ENCODE measurements at places on chromosomes 12 and 14.

GRCh38 chr14:73633116-73634010 is 11.4 kb upstream of the DNAL1 start:
- peak; percentile 76 for DNase-seq

- DNase-seq: peak; percentile 98
These were observed 1.7 kb downstream of the TPCN1 start for GRCh38 chr12:113222730-113223531.

DNA sequence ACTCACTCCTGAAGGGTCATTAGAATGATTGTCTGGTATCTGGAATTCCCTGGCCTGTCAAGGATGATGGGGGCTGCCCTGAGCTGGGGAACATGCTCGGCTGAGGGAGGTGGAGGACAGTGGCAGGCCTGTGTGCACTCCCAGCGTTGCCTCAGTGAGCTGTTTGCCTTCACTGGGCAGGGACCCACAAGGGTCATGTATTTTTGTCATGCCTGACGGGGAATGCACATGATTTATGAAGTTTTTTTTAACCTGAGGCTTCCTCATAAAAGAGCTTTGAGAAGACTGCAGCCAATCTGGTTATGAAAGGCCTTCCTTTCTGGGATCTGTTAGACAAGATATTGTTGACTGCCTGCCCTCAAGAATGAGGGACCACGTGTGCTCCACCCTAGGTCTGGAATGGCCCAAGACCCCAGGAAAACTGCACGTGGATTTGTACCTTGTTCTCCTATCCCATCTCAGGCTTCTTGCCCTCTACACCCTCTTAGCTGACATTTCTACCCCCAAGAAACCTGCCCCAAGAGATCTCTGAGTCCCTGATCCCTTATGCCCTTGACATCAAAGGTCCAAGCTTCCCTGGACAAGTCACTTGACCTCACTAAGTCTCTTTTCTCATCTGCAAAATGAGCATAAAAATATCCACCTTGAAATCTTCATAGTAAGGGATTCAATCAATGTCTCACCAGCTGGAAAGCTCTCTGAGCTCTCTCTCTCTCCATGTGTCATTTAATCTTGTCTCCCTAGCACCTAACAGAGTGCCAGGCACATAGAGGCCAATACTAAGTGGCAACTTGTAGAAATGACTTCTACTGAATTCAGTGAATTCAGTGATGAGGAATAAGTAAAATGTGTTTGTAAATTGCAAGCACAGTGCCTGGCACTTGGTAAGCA is 24.5 kb upstream of the COL2A1 start:
- no peak for DNase-seq

DNA sequence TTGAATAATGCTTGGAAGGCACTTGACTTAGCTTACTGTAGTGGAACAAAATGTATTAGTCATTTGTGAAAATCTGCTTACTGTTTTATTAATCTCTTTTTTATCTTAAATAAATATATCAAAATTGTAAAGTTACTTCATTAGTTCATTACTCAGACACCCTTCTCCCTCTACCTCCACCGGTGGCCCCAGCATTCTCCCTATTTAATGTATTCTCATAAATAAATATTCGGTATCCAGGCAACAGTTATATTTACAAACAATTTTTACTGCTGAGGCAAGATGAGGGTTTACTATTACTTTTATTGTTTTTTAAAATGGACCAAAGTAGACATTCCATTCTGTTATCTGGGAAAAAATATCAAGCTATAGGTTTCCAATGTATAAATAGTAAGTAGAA is 19.6 kb upstream of the ALX1 start:
- DNase-seq: peak; percentile 9

DNA sequence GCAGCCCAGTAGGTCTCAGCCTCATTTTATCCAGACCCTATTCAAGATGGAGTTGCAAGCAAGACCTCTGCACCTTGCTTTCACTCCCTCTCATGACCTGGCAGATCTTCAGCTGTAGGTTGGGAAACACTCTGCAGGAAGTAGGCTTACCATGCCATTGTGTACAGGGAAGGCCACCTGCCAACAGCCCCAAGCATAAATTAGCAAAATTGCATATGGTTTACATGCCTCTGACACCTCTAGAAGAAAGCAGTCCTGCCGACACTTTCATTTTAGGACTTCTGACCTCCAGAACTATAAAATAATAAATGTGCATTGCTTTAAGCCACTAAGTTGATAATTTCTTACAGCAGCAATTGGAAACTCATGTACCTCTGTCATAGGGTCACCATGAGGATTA is 96.9 kb downstream of the SLC15A4 start:
- DNase-seq: no peak

DNA sequence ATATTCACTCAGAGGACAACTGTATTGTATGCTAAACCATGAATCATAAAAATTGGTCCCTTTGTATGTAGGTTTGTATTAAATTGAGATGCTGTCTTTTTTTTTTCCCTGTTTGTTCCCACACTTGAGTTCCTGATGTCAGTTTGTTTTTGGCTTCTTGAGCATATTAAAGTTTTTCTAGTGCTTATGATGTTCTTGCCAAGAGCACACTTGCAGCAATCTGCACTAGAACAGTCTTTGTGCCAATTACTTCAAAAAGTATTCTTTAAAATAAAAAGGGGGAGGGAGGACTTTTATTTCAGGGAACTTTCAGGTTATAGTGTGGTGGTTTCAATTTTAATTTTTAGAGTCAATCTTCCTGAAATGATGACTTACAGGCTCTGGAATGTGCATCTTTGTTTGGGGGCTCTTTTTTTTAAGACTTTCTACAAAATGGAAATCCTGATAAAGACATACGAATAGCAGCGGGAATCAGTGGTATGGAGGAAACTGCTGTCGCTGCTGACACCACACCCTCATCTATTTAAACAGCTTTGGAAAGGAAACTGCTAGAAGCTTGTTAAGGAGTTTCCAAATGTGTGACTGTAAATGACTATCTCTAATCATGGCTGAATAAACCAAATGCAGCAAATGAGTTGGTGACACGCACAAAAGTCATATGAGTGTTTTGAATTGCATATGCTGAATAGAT is 188.6 kb downstream of the EGLN3 start:
- DNase-seq: no peak

GRCh38 chr14:35287431-35288013 is 4.7 kb upstream of the PSMA6 start:
- DNase-seq: no peak

- DNase-seq: peak; percentile 53
These were observed 6.3 kb upstream of the LTBP2 start for GRCh38 chr14:74618078-74618952.

DNA sequence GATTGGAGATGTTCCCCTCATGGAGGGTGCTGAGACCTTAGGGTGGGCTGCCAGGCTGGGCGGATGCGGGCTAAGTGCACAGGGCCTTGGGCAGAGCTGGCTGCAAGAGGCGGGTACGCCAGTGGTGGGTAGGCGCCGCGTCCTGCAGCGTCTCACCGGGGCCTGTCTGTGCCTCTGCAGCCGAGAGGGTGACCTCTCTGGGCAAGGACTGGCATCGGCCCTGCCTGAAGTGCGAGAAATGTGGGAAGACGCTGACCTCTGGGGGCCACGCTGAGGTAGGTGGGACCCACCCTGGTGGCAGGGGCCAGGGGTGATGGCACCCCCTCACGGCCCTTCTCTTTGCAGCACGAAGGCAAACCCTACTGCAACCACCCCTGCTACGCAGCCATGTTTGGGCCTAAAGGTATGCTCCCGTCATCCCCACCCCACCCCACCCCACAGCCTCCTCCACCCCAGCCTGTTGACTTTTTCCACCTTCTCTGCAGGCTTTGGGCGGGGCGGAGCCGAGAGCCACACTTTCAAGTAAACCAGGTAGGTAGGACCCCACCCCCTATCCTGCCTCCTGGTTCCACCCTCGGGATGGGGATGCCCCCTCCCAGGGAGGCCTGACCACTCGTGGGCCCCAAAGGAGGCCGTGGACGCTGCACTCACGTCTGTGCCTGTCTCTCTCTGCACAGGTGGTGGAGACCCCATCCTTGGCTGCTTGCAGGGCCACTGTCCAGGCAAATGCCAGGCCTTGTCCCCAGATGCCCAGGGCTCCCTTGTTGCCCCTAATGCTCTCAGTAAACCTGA is 1.5 kb downstream of the CRIP1 start:
- no peak for DNase-seq

- DNase-seq: no peak
These were observed 18.6 kb downstream of the CSRP2 start for GRCh38 chr12:76860256-76860655.

DNA sequence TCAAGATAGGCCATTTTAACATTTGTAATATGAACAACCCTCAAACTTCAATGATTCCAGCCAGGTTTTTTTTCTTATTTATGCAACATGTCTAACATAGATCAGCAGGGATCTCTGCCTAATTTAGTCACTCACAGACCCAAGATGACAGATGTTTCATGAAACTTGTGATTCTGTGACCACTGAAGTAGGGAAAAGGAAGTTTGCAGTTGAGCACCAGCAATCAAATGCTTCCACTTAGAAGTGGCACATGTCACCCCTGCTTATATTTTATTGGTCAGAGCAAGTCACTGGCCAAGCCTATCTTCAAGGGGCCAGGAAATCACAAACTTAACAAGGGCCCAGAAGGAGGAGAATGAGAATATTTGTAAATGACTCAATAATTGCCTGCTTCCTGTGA is 150.6 kb downstream of the BCAT1 start:
- no peak for DNase-seq

DNA sequence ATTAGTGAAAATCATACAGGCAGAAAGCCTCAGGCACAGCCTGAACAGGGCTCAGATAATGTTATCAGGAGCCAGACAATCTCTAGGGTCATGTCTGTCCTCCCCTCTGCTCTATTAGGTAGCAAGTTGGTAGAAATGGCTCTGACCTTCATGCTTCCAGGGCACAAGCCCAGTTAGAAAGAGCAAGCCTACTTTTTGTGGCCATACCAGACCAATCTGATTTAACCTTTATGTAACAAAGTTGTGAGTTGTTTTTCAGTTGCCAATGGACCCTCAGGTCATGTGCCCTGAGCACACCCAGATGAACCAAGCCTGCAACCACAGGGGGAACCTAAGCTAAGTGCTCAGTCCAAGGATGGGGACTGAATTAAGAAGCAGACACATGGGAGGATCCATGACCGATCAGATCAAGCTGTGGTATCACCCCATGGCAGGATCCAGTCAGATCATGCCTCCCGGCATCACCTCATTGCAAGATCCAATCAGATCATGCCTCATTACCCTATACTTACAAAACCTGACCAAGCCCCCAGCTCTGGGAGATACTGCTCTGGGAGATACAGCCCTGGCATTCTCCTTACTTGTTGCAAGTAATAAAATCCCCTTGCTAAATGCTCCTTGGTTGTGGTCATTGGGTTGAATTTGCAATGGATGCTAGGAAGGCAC is 18.8 kb upstream of the HIGD1C start:
- DNase-seq: no peak

DNA sequence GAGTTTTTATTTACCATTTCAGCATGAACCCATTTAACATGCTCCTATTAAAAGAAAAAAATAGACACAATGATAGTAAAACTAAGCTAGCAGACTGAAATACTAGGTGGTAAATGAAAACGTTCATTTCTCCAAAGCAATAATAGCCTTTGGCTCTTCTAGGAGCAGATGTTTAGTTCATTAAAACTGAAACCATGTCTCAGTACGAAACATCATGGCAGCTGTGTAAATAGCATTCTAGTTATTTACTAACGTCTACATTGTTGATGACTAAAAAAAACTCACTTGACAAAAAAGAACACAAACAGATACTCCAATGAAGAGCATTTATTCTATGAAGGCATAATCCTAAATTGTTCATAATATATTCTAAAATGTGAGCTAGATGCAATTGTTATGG is 17.9 kb downstream of the RECQL start:
- peak; percentile 96 for DNase-seq

DNA sequence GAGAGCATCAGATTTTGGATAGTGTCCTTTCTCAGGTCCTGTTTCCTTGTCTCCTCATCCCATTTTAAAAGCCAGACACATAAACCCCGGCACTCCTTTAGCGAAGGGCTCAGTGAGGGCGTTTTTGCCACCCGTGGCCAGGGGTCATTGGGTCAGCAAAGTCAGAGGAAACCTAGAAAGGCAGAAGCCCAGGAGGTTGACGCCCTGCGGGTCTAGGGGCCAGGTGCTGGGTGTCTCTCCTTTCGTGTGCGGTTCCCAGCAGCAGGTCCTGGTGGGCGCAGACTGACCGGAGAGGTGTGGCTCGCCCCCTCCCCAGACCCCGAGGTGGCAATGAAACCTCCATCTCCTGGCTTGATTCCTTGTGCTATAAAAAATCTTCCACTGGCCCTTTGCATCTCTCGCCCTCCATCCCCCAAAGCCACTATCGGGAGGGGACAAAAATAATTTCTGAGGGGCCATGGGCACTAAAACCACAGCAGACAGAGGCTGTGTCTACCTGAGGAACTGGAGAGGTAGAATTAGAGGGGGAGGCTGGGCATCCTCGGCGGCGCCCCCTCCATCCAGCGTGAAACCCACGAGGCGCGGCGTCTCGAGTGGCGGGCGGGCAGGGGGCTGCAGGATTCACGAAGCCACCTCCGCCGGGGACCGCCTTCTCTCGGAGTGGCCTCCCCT is 858 bp upstream of the FRMD6 start:
- peak; percentile 55 for DNase-seq

GRCh38 chr14:37816135-37816534 is 220.7 kb downstream of the TTC6 start:
- no peak for DNase-seq

DNA sequence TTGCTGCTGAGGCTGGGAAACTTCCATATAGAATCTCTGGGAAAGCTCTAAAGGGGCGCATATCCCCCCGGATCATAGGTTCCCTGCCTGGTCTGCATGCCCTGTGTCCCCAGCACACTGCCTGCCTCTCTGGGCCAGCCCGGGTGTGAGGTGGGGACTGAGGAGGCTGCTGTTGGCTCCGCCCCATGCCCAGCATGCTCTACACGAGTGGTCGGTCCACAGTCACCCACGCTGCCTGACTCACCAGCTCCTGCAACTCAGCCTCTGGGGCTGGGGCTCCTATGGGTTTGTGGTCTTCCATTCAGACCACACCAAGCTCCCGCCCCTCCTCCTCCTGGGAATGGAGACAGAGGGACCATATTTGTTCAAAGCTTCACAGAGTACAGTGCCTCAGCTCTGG is 88.5 kb upstream of the ANO2 start:
- no peak for DNase-seq

DNA sequence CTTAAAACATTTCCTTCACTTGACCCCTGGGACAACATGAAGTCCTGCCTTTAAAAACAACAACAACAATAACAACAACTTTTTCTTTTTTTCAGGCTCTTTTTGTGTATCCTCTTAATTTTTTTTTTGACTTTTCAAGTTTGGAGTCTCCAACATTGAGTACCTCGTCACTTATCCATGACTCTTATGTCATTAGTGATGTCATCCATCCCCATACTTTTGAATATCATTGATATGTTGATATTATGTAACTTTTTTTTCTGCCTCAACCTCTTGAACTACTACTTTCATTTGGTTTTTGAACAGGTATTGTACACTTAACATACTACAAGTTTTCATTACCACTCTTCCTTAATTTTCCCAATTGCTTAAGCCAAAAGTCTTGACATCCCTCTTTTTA is 143.0 kb upstream of the ATXN7L3B start:
- no peak for DNase-seq

GRCh38 chr12:114685320-114685781 is 1.4 kb upstream of the TBX3 start:
- DNase-seq: no peak

- no peak for DNase-seq
These were observed 42.4 kb downstream of the CACNA2D4 start for GRCh38 chr12:1876086-1876485.

Measured in DMS53 (cell line).